ENCODE measurements at places on chromosomes 6 and 20.

DNA sequence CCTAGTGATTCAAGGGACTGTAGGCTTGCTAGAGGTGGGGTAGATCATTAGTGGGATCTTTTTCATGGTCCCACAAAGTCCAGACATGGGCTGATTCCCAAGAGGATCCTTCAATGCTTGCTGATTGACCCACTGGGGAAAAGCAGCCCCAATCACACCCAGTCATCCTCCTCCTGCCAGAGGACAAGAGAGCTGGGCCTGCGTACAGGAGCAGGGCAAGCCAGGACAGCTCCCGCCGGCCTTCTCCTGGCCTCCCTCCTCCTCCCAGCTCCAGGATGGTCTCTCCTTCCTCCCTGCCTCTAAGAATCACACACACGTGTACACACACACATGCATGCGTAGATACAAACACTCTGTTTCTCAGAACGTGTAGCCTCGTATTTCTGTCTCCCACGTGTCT, 27.0 kb downstream of the KCNK15 start:
- no peak for DNase-seq

GRCh38 chr6:39684790-39685488, 40.3 kb downstream of the KIF6 start:
- no peak for DNase-seq

DNA sequence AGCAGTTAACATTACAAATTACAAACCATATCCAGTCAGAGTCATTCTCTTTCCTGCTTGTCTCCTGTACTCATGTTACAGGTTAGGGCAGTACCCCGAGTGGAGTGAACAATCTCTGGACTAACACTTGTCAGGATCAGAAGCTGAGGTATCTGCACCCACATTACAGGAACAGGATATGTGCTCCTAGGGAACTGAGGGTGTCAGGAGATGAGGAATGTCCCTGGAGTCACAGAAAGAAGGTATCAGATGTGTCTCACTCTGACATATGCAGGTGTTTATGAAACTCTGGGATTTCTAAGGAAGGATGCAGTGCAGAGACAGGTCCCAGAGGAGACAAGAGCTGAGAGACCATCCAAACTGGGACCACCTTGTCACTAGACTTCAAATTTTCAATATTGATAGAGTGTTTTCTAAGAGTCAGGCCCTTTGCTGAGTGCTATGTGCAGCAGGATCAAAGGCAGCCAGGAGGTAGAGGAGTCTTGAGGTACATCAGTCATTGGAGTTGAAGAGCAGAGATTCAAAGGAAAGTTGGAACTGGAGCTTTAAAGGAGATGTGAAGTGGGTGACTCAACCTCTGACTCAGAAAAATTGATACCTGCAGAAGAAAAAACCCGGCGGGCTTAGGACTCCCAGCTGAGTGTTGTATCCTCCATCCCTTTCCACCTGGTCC, 12.6 kb downstream of the HLA-DPB1 start:
- DNase-seq, result no peak

DNA sequence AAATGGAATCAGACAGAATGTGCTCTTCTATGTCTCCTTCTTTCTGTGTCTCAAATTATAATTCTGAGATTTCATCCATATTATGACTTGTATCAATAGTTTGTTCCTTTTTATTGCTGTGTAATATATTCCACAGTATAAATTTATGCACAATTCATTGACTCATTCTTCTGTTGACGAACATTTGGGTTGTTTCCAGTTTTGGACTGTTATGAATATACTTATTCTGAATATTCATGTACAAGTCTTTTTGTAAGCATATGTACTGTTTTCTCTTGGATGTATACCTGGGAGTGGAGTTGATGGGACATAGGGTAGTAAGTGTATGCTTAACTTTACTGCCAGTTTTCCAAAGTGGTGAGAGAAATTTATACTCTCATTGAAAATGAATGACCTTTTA, 28.1 kb upstream of the TRAF3IP2 start:
- no peak for DNase-seq

DNA sequence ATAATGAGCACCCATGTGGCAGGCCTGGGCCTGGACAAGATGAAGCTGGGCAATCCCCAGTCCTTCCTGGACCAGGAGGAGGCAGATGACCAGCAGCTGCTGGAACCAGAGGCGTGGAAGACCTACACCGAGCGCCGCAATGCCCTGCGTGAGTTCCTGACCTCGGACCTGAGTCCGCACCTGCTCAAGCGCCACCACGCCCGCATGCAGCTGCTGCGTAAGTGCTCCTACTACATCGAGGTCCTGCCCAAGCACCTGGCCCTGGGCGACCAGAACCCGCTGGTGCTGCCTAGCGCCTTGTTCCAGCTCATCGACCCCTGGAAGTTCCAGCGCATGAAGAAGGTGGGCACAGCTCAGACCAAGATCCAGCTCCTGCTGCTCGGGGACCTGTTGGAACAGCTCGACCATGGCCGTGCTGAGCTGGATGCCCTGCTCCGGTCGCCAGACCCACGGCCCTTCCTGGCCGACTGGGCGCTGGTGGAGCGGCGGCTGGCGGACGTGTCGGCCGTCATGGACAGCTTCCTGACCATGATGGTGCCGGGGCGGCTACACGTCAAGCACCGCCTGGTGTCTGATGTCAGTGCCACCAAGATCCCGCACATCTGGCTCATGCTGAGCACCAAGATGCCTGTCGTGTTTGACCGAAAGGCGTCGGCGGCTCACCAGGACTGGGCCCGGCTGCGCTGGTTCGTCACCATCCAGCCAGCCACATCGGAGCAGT, 1.9 kb downstream of the FNDC11 start:
- DNase-seq, result no peak

DNA sequence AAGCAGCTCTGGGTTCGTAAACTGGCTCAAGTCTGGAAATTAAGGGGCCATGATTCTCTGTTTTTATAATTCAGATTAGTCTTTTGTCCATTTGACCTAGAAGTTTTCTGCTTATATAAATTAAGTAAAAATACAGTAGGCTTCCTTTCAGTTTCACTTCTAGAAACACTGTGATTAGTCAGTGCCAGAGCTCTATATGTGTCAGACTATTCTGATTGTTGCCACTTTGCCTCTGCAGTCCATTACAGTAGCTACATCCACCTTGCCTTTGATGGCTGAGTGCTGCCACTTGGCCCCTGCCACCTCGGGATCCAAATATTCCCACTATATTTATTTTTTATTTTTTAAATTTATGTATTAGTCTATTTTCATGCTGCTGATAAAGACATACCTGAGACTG, 7.9 kb downstream of the ZC2HC1B start:
- no peak for DNase-seq

DNA sequence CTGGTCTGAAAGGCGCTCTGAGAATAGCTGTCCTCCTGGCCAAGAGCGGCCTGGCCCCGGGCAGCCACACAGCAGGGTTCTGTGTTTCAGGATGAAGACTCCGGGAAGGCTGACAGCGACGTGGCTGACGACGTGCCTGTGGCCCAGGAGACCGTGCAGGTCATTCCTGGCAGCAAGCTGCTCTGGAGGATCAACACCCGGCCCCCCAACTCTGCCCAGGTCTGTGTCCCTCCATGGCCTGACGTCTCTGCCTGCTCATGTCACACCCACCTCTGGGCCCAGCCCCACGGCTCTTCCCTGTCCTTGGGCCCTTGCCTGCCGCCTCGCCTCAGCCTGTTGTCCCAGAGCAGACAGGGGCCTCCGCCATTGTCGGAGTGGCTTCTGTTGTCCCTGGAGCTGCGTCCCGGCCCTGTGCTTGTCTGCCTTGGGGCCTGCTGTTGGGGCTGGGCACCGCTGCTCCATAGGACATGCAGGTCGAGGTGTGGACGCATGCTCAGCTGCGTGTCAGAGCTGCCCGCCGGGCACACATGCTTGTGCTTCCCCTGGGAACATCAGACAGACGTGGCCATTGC, 16.2 kb upstream of the ADRM1 start:
- DNase-seq, result no peak

GRCh38 chr20:48815537-48815936, 12.3 kb downstream of the PREX1 start:
- DNase-seq, result no peak

DNA sequence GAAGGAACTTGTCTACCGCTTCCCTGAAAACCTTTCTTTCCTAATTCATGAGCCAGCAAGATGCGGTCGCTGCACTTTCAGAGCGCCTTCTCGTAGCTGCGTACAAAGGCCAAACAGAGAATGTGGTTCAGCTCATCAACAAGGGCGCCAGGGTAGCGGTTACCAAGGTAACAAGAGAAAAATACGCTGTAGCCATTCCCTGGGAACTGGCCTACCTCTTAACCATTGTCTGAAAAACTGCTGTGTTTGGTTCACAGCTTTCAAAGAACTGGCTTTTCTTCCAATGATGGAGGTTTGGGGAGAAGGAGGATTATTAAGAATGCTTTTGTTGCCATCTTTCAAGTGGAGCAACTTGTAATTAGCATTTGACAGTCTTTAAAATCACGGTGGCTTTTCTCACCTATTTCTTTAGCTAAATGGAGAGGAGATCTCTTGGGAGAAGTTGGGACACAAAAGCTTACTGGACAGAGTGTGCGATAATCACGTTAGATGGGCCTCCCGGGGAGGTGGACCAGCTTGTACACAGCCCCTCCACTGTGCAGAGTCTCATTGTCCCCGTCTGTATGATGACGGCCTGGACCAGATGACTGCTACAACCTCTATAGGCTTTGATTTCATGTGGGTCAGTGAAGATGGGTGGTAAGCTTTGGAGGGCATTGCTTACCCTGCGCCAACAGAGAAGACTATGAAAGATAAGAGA, 71.5 kb downstream of the LYRM2 start:
- no peak for DNase-seq

DNA sequence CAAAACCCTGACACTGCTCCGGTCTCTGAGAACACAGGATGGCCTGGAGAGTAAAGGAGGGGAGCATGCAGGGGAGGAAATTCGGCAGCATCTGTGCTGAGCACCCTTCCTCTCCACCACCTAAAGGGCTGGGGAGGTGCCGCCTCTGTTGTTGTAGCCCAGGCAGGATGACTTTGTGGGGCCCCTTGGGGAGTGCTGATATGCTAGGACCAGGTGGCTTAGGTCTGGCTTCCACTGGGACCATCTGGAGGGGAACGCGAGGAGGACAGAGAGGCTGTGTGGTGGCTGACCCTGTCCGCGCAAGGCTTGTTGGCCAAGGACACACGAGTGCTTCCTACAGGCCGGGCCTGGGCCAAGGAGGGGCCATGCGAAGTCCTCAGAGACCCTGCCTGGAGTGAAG, 9.9 kb upstream of the RPS6KA2 start:
- no peak for DNase-seq

- no peak for DNase-seq
These were observed 453.8 kb upstream of the POU3F2 start for GRCh38 chr6:98380589-98380988.

All from GM04503 (cell line).